ENCODE measurements at places on chromosomes 6 and 20.

DNA sequence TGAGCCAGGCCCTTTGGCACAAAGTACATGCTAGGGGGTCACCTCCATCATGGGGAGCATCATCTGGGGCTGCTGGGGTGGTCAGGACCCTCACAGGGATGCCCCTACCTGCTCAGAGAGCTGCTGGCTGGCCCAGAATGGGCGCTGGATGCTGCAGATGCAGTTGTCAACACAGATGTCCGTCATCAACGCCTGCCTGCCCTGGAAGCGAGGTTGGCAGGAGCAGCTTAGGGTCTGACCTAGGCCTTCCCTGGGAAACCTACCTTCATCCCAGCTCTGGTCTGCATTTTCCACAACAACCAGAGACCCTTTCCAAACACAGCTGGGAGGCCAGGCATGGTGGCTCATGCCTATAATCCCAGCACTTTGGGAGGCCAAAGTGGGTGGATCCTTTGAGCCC, 88.0 kb downstream of the EDN3 start:
- no peak for DNase-seq

DNA sequence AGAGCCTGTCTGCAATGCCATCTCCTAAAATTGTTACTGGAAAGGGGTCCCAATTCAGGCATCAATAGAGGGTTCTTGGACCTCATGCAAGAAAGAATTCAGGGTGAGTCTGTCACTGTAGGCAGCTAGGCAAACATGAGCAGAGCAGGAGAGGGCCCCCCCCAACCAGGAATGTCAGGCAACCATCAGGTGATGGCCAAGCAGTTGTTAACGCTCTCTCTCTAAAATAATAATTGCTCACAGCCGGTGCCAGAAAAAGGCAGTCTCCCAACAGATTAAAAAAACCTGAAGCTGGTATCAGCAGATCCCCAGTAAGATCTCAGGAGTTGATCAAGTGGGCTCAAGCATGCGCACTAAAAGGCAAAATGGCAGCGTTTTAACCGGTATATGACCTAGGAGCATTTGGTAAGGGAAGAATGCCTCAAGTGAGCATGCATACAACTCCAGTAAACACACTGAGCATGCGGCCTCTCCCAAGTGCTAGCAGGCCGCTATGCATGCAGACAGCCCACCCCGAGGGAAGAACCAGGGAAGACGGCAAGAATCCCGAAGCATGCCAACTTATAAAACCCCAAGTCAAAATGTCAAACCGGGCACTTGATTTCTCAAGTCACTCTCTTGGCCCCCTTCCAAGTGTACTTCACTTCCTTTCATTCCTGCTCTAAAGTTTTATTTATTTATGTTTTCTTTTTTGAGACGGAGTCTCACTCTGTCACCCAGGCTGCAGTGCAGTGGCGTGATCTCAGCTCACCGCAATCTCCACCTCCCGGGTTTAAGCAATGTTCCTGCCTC, 44.0 kb upstream of the RNGTT start:
- no peak for DNase-seq

DNA sequence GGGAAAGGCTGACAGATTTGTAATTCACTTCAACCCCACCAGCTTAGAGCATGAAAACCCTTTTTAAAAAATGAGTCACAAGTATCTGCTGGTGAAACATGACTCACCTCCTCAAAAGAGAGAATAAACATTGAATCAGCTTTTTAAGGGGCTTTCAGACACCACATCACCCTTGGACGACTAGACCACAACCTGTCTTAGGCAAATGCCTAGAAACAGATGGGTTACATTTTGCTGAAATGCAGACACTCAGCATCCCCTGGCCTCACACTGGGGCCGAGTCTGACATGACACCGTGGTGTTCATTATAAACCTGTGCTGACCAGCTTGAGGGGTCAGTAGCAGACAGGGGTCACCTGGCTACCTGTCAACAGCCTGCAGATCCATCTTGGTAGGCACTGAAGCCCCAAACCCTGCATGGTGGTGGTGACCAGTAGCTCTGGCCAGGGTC, 175.3 kb upstream of the CST7 start:
- no peak for DNase-seq

DNA sequence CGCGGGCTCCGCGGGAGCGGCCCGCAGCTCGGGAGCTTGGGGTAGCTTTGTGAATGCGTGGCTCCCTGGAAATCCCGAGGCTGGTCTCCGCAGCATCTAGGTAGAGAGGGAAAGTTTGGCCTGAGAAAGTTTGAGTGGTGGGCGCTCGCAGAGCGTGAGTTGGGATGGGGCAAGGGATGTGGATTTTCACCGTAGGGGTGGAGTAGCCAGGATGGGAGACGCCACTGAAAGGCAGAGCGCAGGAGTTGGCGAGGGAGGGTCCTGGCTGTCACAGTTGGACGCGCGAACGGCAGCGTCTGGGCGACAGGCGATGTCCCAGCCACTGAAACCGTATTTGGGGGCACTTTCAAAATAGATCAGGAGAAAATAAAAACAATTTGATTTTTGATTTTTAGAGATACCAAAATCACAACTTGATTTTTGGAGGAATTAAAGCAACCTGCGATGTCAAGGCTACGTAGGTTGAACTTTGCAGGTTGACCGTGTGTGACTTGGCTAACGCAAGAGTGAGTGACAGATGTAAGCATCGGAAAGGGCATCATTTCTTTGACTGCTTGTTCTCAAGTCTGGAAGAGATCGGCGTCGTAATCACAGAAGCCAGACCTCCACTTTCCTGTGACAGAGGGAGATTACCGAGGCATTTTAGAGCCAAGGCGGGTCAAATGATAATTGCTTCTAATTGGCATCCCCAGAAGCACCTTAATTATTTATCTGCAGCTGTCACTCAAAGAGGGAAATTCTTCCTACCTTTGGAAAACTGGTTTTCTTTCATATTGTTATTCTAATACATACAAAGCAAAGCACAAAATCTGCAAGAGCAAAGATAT, 646 bp downstream of the HEY2 start:
- DNase-seq = peak; percentile 78

GRCh38 chr20:4815628-4816027, 93.9 kb downstream of the PRND start:
- no peak for DNase-seq

GRCh38 chr20:45863543-45864470, 6.4 kb downstream of the ZSWIM3 start:
- DNase-seq = no peak

DNA sequence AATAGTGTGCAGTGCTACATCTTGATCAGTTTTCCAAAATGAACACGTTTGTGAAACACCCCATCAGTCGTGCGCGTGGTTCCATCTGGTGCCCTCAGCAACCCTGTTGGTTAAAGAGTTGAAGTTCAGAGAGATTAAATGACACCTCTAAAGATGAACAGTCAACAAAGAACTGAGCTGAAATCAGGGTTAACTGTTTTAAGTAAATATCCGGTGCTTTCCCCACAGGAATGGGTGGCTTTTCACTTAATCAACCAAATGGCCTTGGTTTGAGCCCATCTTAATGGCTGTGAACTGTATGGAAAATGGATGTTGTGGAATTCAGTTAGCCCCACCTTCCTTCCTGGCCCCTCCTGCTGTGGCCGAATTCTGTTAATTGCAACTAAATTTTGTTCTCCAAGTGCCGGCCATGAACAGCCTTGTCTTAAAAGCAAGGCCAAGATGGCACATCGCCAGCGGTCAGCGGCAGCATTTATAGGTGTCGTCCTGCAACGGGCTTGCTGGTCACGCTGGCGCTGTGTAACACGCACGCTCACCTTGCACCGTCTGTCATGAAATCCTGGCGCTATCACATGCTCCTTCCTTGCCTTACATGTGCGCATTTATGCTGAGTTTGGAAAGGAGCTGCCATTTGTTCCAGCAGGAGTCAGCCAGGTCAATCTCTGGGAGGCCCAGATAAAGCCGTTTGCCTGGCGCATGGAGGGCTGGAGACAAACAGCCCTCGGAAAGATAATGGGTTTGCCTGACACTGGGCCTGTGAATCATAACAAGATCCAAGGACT, 164.5 kb downstream of the ERMARD start:
- DNase-seq = no peak

- DNase-seq = no peak
Observed at GRCh38 chr6:12295558-12296254, 5.5 kb downstream of the EDN1 start.

- no peak for DNase-seq
Observed at GRCh38 chr6:56263596-56264315, 16.4 kb upstream of the COL21A1 start.

- no peak for DNase-seq
Observed at GRCh38 chr6:22357724-22358189, 60.9 kb upstream of the PRL start.

- no peak for DNase-seq
Observed at GRCh38 chr6:33731751-33732282, 14.9 kb downstream of the IP6K3 start.

GRCh38 chr20:49389854-49390253, 92.6 kb downstream of the KCNB1 start:
- no peak for DNase-seq

- no peak for DNase-seq
Observed at GRCh38 chr6:91480402-91480801, 893.5 kb upstream of the MAP3K7 start.

GRCh38 chr20:49570161-49570827, 2.4 kb upstream of the PTGIS start:
- peak; percentile 48 for DNase-seq

DNA sequence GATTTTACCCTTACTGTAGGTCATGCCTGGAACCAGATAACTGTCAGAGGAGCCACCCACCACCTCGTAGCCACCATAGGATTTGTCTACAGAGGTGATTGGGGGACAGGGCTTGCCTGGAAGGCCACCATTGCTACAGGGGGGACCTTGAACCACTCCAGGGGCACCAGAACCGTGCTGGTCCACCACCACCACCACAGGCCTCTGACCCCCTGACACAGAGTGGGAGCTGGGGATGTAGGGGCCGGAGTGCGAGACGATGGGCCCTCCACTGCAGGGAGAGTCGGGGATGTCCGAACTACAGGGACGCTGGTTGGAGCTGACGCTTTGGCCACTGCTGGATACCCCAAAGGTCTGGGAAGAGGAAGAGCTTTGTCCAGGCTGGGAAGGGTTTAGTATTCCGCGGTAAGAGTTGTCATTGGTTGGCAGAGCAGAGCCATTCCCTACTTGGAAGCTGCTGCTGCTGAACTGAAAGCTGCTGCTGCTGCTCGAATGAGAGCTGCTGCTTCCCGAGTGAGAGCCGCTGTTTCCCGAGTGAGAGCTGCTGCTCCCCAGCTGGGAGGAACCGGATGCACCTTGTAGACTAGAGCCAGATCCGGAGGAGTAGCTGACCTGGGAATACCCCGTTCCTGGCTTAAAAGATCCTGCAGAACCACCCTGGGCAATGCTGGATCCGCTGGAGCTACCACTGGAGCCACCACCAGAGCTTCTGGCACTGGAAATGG, 2.2 kb downstream of the PSORS1C1 start:
- DNase-seq = peak; percentile 58

DNA sequence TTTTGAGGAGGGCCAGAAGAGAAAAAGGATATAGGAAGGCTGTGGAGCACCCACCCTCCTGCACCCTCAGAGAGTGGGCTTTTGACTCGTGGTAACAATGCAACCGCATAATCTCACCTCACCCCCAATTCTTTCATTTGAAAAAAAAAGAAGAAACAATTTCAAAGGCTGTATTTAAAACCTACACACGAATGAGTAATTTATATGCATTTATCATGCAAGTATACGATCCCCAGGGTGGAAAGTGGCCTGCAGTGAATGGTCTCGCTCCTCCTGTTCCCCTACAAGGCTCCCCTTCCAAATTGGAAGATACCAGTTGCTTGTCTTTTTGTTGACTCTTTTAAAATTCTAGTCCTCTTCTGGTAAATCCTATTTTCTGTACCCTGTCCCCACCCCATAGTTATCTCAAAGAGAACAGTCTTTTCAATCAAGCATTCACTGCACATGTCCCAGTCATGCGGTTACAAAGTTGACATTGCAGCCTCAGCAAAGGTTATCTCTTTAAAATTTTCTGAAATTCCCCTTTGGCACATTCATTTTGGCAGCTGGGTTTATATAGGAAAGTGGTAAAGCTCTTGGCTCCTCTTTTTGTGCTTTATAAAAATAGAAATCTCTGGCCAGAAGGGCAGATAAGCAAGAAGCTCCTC, 110.6 kb downstream of the ARID1B start:
- DNase-seq = no peak

- DNase-seq = peak; percentile 87
Observed at GRCh38 chr6:80004173-80005072, at the start of gene TTK. TSS of gene TTK (plus strand) at chr6:80004649. CDS start at chr6:80005844, 1,195 bp downstream.

All from tibial artery (tissue), 4 donors.